Right ventricle myocardium inferior (tissue), 1 donor: ENCODE measurements at places on chromosomes 2 and 18.

- no peak for DNase-seq
Measured at GRCh38 chr2:184534986-184535385, 63.3 kb upstream of the ZNF804A start.

DNA sequence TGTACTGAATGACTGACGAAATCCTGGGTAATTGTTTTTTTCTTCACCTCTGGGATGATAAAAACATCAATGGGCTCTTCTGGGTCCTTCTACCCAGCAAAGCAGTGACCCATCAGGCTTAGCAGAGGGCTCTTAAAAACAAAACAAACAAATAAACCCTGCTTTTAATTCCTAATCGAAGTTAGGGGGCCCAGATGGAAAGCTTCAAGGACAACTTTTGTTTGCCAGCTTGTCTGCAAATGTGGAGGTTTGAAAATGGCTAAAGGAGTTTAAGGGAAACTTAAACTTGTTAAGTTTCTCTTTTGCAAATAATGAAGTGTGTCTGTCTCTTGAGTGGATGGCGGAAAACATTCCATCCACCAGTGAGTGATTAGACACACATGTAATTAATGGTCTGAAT, 327.2 kb downstream of the SATB2 start:
- DNase-seq: no peak

DNA sequence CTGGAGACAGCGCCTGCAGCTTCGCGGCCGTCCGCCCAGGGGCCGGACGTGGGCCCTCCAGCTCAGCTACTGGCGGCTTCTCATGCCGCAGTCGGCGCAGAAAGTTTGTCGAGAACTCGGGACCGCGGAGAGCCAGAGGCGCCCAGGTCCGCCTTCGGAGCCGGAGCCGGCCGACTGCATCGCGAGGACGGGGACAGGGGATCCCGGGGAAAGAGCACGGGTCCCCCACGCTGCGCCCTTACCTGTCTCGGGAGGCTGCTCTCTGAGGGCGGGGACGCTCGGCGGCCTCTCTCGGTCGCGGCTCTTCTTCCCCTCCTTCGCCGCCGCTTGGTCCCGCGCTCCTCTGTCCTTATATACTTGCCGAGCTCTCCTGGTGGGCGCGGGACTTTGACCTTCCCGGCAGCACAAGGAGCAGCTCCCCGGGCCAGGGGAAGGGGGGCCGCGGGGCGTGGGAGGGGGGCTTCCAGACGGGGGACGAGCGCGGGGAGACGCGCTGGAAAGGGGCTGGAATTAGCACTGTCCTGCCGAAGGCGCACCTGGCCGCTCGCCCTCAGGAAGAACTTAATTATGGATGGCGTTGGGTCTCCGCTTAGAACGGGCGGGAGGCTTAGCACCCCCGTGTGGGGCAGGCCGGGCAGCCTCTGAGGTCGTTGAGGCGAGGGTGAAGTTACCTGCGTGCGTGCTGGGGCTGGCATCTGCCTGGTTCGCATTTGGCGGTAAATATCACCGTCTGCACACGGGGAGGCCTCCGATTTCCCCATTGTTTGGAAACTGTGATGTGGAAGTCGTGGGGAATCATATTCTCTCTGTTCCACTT, at the start of gene POMC:
TSS of gene POMC (minus strand) at position 325 of the 817 bp plus-strand sequence. CDS start 3,808 bp downstream, outside the sequence.
- DNase-seq: no peak

GRCh38 chr2:25252291-25253152, 84.1 kb upstream of the POMC start:
- peak; percentile 82 for DNase-seq

DNA sequence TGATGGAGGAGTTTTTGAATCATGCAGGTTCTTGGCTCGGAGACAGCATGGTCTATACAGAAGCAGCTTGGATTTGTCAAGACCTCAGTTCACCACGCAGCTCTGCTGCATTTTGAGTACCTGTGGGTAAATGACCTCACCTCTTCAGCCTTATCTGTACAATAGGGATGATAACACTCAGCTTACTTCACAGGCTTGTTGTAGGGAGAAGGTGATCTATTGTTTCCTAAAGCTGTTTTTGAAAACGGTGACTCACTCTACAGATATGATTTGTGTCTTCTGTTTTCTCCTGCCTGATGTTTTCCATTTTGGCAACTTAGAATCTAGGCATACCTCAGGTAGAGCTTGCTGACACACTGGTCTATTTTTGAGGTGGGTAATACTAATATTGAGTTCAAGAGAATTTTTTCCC, 80.3 kb downstream of the FMNL2 start:
- no peak for DNase-seq

- no peak for DNase-seq
Measured at GRCh38 chr2:63822478-63822877, 19.2 kb upstream of the UGP2 start.

GRCh38 chr18:8049147-8049546, 482.0 kb downstream of the PTPRM start:
- no peak for DNase-seq

- DNase-seq: peak; percentile 64
Measured at GRCh38 chr2:240433973-240434727, 1.3 kb upstream of the GPC1 start.

DNA sequence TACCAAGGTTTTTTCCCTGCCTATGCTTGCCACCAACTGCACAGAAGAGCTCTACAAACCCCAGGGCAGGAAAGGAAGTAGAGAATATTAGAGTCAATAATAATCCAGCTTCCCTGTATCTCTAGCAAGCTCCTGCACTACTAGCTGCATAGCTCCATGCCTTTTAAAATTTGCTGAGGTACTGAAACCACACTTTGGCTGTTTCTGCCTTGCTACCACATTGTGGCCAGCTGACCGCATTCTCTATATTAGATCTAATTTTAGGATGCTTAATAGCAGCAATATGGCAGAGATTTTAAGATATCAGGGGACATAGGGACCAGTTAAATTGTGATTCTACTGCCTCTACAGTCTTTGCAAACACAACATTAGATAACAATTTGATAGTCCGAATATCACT, 534.6 kb downstream of the MBD2 start:
- no peak for DNase-seq

DNA sequence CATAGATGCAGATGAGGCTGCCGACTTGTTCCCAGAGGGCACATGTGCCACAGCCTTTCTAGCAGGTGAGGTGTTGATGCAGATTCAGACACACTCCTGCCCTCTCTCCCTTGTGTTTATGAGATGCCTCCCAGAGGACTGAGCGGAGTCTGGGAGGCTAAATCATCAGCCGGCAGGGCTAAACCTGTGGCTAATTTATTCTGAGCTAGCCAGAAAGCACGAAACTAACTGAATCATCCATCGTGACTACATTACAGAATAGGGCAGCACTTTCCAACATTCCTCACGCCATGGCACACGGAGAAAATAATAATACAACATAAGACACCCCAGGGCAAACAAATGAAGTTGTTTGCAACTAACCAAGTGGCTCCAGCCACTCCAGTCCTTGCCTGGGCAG, 101.7 kb upstream of the FZD7 start:
- DNase-seq: no peak

DNA sequence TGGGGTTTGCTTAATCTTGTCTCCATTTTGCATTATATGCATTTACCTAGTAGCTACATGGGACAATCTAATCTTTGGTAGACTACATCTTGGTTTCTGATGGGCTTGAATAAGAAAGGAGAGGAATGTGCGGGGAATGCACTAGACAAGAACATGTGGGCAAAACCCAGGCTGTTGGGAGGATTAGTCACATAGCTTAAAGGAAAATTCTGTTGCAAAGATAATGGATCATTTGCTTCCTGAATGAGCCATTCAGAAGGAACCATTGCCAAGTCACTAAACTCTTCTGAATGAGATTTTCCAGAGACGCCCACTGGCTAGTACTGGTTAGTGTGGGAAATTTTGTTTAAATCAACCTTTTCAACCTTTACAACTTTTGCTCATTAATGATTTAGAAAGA, 84.8 kb downstream of the OSBPL6 start:
- no peak for DNase-seq

DNA sequence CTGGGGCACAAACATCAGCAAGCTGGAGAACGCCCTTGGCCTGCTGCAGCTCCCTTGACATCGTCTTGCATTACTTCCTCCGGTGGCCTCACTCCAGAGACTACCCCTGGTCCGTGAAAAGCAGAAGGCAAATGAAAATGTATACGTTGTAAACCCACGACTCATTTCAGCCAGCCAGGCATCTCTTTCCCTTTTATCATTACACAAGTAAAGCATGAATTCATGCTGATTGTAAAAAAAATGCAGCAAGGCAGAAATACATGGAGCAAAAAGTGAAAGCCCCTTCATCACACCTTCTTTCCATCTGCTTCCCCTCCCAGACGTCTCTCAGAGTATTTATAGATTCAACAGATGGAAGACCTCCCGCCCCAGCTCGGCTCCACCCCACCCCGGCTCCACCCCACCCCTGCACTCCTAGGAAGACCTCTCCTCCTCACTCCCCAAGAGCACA, 41.6 kb upstream of the RALBP1 start:
- no peak for DNase-seq

DNA sequence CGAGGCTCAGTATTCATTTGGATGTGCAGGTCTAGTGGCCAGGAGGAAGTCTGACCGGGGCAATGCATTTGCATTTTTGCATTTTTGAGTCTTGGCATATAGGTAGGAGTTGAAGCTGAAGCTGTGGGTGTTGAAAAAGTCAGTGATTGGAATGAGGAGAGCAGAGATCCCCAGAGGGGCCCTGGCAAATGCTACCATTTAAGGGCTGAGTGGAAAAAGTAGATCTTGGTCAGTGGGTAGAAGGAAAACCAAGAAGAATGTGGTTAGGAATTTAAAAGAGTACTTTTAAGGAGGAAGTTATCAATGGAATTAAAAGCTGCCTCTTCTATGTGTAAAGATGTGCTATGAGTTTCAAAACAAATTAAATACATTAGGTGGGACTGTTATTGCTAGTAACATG, 143.0 kb downstream of the ZEB2 start:
- DNase-seq: no peak

GRCh38 chr2:106114166-106114565, 79.9 kb downstream of the UXS1 start:
- no peak for DNase-seq

- DNase-seq: no peak
Measured at GRCh38 chr2:224816816-224817215, 100.7 kb upstream of the CCDC195 start.

GRCh38 chr18:476251-476664, 24.2 kb downstream of the COLEC12 start:
- DNase-seq: no peak
